Activated T-cell treated with anti-CD3 and anti-CD28 coated beads for 48 hours (primary cell): ENCODE measurements at places on chromosomes 6 and 20.

DNA sequence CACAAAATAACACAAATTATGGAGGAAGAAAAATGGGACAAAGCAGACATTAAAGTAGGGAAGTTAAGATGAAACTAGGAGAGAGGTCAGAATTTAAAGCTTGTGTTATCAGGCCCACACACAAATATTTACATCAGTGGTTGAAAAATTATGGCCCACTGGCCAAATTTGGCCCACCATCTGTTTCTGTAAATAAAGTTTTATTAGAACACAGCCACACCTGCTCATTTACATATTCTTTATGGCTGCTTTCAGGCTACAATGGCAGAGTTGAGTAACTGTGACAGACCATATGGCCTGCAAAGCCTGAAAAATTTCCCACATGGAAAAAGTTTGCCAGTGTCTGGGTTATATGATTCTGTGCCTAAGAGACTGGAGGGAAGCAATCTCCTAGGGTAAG, 49.0 kb downstream of the SLC22A23 start:
- no peak for DNase-seq

DNA sequence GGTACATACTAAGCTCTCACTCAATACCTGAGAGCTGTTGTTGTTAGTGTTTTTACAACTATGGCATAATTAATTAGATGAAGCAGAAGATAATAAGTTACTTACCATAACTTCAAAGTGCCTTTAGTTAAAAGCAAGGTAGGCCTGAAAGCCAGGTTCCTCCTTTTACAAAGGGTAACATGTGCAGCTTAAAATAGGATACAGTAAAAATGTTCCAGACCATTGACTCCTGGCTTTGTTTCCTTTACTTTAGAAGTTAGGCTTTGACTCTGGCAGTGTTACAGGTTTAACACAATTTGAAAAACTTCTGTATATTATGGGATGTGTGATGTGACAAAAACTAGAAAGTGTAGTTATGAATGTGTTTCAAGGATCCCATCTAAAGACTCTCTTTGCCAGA, 522.5 kb downstream of the EPM2A start:
- no peak for DNase-seq

GRCh38 chr20:300345-300990, 3.1 kb downstream of the ZCCHC3 start:
- no peak for DNase-seq

DNA sequence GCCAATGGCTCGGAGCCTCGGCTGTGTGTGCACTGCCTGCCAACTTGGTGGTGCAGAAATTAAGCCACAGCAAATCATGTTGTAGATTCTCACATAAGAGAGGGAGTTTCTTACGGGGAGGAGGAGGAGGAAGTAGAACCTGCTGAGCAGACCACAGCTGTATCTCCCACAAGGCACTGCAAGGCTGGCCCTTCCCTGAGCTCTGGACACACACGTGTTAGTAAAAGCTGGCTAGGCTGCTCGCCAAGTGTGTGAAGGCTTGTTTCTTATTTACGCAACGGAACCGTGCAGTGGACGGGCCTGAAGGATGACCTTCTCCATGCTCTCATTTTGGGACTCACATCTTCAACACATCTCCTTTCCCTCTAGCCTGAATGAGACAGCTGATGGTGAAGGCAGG, 15.7 kb upstream of the QKI start:
- no peak for DNase-seq

DNA sequence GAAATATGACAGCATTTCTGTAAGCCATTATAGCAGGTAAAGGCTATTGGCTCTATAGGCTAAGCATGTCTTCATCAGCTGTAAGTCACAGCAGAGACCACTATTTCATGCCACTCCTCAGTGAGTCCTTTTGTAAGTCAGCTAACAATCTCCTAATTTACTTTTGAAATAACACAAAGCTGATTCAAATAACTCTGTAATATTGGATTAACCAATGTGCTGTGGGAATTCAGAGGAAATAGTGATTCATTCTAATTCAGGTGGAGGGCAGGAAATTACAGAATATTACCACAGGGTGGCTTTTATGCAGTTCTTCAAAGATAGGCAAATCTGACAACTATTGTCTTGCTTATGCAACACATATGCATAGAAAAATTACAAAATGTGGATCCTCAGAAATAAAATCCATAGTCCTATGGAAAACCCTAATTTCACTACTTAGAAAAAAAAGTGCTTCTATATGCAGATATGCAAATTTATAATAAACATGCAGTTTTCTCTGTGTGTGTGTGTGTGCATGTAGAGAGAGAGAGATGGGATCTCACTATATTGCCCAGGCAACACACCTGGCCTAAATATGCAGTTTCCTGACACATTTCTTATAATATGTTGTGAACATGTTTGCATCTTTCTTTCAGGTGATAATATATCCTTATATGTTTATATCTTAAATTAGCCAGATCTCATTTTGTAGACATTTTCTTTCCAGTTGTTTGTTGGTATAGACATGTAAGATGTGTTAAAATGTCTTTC, 4.8 kb upstream of the SMIM28 start:
- DNase-seq = no peak

GRCh38 chr6:151566557-151566956, 72.7 kb downstream of the CCDC170 start:
- DNase-seq = no peak

DNA sequence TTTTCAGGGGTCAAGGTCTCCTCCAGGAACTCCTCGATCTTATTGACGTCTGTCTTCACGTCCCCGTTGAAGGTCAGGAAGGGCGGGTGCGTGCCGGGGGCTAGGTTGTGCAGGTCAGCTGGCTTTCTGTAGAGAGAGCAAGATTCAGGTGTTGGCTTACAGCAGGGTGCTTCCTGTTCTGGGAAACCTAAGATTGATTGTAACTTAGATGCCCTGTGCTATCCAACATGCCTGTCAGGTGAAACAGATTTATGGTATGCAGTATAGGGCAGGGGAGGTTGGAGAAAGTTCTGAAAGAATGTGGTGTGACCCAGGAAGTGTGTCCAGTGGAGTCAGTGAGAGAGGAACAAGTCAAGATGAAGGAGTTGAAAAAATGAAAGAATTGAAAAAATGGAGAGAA, 66.4 kb downstream of the CLIC5 start:
- no peak for DNase-seq

GRCh38 chr6:134446218-134446848, 128.4 kb upstream of the SGK1 start:
- DNase-seq = no peak

GRCh38 chr6:337805-338368, 45.6 kb downstream of the DUSP22 start:
- DNase-seq = no peak
